ENCODE measurements at places on chromosomes 12 and 14.

- DNase-seq: no peak
Measured at GRCh38 chr12:99133401-99133800, 488.3 kb downstream of the APAF1 start.

DNA sequence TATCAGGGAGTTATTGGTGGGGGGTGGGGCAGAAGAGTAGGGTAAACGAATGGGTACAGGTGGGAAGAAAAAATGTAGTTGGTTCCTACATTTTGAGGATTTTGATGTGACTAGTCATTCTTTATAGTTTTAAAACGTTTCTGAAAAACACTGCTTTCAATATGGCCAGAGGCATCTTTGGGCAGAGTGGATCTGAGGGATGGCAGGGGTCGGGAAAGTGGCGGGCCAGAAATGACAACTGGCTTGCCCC is 527 bp upstream of the ATP23 start:
- no peak for DNase-seq

- DNase-seq: no peak
Measured at GRCh38 chr14:81382517-81383225, 17.5 kb downstream of the STON2 start.

DNA sequence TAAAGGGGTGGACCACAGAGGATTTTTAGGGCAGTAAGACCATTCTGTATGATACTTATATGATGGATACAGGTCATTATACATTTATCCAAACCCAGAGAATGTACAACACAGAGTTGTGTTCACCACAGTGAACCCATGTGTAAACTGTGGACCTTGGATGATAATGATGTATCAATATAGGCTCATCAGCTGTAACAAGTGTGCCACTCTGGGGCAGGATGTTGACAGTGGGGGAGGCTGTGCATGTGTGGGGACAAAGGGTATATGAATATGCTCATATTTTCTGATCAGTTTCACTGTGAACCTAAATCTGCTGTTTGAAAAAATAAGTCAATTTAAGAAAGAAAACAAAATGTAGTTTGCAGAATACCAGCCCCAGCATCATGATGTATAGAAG is 14.2 kb upstream of the OS9 start:
- no peak for DNase-seq

GRCh38 chr12:20024194-20024593 is 344.1 kb upstream of the PDE3A start:
- no peak for DNase-seq

DNA sequence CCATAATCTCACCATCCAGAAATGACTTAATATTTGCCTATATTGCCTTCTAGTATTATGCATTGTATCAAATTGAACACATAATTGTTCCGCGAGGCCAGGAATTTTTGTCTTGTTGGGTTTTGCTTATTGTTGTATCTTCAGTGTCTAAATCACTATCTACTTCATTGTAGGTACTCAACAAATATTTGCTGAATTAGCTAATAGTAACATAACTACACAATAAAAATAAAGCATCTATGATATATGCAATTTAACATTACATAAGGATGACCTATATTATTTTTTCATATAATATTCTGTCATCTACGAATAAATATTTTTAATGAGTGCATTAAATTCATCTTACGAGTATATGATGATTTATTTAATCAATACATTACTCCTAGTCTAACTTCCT is 656.3 kb downstream of the ETNK1 start:
- DNase-seq: no peak

DNA sequence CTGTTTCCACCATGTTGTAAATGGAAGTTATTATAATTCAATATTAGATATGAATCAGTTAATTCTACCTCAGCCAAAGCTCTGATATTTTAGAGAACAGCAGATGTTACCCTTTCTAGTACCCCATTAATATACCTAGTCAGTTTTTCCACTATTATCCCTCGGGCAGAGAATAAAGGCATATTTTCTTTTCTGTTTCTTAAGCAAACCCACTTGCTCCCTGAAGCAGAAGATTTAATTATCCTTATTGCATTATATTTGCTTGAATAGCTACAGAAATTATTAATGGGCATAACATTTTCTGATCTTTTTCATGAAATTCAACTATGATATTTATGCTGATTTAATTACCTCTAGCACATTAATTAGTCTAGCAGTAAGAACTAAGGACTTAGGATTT is 832.9 kb upstream of the FBXO33 start:
- DNase-seq: no peak

DNA sequence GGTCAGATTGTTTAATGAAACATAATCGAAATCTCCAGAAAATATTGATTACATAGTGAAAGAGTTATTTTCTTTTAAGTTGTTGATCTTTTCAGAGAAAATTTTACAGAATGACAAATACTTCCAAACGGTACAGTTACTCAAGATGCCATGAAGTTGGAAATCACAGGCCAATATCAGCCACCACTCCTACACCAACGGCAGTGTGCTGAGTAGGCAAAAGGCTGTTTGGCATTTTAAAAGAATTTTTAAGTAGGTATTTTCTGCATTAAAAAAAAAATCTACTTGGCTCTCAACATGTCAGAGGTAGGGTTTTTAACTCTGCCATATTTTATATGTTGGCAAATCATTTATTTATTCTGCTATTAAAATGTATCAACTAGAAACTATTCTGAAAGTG is 21.7 kb downstream of the SLC38A4 start:
- DNase-seq: no peak

GRCh38 chr14:98093111-98093510 is 1178.9 kb downstream of the BCL11B start:
- no peak for DNase-seq

DNA sequence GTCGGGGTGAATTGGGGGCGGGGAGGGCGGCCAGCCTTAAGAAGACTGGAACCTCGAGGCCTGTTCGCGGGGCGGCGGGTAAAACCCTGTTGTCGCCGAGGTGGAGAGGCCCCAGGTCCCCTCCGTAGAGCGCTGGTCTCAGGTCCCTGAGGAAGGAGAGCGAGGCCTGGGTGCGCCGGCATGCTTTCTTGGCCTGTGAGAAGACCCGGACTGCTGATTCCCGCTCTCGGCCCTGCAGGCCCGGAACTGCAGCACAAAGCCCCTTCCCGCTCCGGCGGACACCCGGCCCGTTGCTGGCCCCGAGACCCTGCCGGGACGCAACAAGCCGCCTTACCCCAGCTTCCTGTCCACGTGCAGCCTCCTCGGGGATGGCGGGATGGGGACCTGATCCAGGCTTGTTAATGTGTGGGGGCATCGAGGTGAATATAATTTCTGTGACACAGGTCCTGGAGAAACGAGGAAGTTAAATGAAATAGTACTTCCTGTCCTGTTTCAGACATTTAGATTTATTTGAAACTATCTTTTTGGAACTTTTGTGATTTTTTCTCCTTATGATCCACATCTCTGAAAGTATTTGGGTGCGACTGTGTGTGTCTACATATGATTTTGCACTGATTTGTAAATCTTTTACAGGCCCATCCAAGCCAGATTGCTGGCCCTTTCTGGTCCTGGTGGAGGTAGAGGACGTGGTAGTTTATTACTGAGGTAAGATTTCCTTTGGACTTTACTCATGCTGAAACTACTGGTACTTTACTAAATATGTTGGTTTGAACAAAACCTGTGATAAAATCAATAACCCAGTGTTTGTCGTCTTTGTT is 600 bp downstream of the PNN start:
- peak; percentile 11 for DNase-seq

GRCh38 chr12:111238075-111238734 is 130.7 kb downstream of the PHETA1 start:
- no peak for DNase-seq

DNA sequence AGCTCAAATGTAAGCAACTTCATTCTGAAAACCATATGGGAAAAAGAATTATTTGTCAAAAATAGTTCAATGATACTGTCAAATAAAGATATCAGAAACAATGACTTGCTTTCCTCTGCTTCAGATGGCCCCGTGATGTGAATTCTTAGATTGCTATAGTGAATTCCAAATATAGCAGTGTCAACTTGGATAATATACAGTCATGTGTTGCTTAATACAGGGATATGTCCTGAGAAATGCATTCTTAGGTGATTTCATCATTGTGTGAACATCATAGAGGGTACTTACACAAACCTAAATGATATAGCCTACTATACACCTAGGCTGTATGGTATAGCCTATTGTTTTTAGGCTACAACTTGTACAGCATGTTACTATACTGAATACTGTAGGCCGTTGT is 108.7 kb upstream of the MIS18BP1 start:
- DNase-seq: no peak

DNA sequence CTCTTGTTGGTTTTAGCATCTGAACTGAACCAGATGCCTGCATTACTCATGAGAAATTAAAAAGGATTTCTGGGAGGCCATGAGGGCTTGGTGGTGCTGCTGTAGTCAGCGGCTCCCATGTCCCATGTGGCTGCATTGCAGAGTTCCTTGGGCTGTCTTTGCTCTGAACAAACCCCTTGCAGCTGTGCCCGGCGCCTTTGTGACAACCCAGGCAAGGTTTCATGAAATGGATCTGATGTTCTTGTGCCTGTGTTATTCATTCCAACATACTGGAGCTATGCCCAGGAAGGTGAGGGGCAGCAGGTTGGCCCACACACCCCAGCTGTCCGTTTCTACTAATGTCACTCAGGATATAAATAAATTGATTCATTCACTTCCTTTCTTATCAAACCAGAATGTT is 40.8 kb downstream of the TGFB3 start:
- no peak for DNase-seq

GRCh38 chr12:122729583-122730214 is 945 bp downstream of the HCAR1 start:
- DNase-seq: no peak

- DNase-seq: no peak
Measured at GRCh38 chr12:81758421-81759189, 545 bp downstream of the PPFIA2 start.

- DNase-seq: no peak
Measured at GRCh38 chr12:46320731-46321130, 51.8 kb downstream of the SLC38A2 start.
